ENCODE measurements at places on chromosomes 11 and 22.

- no peak for DNase-seq
Observed at GRCh38 chr11:69588270-69588669, 52.7 kb upstream of the CCND1 start.

DNA sequence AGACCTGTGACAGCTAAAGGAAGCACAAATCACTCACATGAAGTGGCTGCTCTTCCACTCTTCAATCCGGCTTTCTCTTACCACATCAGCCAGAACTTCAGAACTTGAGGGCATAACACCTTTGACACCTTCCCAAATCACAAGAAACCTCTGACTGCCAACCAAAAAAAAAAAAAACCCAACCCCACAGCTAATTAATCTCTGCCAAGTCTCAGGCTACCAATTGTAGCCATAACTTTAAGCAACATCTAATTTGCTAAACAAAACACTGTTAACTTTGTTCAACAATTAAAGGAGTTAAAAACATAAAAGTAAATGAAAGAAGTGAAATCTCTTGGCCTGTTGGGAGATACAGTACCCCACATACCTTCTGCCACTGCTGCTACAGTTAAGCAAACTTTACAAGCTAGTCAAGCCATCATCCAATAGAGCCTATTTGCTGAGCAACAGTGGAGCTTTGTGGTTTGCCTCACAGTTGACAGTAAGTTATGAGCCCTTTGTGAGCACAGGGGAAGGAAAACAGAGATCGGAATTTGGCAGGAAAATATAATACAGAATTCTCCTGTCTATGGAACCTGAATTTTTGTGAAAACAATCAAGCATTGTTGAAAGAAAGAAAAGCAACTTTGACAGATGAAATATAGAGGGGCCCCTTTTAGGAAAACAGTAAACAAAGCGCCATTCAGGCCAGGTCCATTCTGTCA lies at the start of gene SOX6:
TSS of gene SOX6 (minus strand) at position 490 of the 704 bp plus-strand sequence. CDS start 15,298 bp downstream, outside the sequence.
- no peak for DNase-seq

DNA sequence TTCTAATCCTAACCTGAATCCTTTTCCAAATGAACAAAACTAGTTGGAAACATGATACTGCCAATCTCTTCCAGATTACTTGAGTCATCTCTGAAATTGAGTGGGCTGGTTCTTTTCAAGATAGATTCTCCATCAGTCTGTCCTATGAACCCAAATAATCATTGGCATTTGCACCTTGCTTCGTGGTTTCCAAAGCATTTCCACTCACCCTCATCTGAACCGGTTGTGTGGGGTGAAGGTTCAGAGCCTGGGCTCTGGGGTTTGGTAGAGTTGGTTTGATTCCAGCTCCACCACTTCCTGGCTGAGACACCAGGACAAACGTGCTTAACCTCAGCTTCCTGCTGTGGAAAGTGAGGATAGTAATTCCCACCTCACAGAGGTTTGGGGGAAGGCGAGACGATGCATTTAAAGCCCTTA lies 206.4 kb upstream of the E2F8 start:
- DNase-seq = no peak

DNA sequence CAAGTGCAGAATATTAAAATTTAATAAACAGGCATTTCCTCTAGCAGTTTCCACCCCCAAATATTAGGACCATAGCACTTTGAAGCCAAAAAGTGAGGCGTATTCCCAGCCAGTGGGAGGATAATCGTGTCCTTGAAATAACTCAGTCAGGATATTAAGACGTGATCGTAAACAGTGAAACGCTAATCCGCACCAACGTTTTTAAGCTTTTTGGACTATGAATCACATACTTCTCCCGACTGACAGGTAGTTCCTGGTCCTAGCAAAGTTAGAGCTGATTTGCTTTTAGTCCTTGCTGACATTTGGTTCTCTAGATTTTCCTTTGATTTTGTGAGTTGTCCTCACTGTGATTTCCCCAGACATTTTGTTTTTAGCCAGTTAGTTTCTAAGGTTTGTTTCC lies 197.1 kb upstream of the ARHGAP20 start:
- DNase-seq = no peak

- DNase-seq = no peak
Observed at GRCh38 chr11:114614127-114614720, 18.6 kb upstream of the NXPE4 start.

- peak; percentile 24 for DNase-seq
Observed at GRCh38 chr22:38849811-38850210, 6.0 kb upstream of the NPTXR start.

DNA sequence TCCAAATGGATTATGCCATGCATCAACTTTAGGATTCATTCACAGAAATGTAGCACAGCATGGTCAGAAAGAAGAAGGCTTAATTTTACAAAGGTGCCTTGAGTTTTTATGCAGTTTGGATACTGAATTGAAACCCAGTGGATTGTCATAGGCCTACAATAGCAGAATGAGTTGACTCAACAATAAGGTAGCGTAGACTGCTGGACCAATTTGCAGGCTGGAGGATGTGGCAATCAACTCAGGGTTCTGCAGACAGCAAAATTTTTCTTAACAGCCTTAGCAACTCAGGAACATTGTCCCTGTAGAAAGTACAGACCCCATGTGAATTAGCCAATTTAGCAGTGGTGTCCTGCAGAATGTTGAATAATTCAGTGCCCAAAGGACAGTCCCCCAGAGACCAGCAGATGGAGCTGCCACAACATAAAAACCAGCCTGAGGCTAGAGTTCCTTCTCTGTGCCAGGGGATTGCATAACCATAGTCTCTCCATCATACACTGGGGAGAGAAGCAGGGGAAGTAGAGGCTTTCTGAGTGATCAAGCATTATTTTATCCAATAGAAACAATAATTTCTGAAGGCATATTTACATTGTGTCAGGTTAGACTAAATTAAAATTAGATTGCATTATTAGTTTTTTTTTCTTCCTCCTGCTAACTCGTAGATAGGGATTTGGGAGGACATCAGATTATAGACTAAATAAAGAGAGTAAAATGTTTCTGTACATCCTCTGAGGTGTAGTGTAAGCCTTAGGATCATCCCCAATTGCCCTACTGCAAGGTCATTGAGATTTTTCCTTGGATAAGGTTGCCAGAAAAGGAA lies 20.3 kb upstream of the MRPL17 start:
- DNase-seq = peak; percentile 27

DNA sequence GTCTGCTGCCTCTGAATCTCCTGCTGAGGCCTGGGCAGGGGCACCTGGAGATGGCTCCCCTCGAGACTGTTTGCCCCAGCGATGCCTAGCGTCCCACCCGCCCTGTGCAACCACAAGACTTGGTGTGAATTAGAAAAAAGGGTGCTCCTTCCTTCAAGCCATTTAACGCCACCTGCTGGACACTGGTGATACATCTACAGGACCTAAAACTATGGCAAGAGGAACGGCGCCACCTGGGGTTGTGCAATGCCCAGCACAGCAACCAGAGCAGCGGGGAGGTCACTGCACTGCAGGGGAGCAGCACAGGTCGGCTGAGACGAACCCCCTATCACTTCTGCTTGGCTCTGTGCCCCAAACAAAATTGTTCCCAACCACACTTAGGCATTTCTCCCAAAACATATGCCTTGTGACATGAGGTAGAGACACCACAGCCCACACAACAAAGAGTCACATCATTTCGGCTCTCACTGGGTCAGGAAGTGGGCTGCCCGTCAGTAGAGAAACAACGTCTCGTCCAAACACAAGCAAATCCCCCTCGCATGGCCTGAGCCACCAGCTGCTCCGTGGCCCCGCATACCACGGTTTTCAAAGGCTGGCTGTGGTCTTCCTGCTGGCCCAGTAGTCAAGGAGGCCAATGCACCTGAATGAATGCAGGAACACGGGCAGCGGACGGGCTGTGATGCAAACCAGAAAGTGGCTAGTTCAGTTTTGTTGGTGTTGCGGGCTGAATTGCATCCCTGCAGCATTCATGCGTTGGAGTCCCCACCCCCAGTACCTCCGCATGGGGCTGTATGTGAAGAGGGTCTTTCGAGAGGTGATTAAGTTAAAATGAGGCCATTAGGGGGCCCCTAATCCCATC lies 171.9 kb downstream of the SHANK2 start:
- DNase-seq = peak; percentile 29

- no peak for DNase-seq
Observed at GRCh38 chr11:73367482-73368024, 8.6 kb upstream of the RELT start.

DNA sequence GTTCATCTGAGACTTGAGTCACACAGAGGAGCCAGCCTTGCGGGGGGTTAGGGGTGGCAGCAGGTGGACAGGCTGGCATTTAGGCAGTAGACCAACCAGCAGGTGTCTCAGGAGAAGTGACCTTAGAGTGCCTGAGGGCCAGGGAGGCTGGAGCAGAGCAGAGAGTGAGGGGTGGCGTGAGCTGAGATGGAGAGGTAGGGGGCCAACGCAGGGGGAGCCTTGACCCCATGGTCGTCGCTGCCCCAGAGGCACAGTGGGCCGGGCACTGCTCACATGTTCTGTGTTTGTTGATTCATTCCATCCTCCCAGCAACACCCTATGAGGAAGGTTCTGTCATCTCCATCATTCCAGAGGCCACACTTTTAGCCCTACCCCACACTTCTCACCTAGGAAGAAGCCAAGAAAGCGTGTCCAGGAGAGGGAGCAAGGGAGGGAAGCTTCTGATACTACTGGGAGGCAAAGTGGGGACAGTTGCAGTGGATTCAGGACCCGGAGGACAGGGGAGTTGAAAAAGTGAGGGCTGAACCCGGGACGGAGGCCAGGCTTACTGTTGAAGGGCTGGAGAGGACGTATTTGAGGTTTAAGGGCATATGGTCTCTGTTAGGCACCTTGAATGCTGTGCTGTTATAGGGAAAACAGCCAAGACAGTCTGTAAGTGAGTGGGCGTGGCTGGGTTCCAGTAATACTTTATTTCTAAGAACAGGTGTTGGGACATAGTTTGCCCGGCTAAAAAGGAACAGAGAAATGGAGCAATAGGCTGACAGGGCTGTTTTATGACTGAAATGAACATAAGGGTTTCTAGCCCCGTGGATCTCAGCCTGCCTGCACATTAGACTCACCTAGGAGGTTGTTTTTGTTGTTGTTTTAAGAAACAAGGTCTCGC lies 7.3 kb downstream of the SART1 start:
- no peak for DNase-seq

DNA sequence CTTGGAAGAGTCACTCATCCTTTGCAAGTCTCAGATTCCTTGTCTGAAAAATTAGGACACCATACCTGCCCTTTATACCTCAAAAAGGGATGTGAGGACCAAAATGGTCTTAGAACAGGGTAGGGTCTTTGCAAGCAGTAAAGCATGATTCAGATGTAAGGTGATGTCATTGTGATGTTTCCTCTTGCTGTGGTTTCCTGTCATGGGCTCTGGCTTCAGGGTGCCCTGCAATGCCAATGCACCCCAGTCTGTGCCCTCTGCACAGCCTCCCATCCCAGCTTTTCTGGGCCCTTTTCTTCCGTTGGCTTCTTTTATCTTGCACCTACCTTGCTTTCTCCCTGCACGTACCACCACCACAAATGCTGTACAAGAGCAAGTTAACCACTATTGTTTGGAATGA lies 87.8 kb upstream of the NNMT start:
- DNase-seq = no peak

DNA sequence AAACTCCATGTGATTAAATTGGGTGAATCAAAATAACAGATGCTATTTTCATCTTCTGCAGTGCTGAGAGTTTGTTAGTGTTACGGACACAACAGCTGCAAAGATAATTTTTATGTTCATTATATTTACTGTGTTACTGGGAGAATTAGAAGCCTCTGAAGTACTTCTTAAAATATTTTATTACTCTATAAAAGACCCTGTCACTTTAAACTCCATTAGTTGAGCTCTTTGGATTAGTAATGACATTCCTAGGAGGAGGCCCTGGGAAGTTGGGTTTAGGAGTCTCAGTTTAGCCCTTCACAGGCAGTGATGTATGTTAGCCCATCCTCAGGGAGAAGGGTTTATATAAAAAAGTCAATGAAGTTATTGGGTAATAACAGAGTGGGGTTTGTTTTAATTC lies 596.7 kb downstream of the JRKL start:
- no peak for DNase-seq

GRCh38 chr11:73087730-73088129 lies 54.4 kb downstream of the FCHSD2 start:
- no peak for DNase-seq

DNA sequence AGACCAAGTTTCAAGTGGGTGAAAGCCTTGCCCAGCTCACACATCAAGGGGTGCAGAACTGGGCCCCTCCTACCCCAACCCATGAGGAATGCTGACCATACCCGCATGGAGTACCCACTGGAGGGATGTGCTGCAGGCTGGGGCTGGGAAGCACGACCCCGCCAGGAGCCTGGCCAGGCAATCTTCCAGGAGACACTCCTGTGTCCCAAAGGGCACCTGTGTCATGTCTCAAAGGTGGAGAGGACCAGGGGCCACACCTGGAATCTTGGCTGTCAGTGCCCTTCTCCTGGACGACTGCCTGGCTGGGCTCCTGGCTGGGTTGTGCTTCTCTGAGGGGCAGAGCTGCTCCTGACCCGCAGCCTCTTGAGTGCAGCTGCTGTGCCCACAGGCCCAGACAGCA lies 6.7 kb downstream of the ARAP1 start:
- DNase-seq = no peak

- peak; percentile 24 for DNase-seq
Observed at GRCh38 chr11:105034813-105035620, at the start of gene CASP1. Gene CASP1, minus strand, starts transcription at chr11:105035144. Its CDS starts 31 bp downstream, at chr11:105035113.

- DNase-seq = no peak
Observed at GRCh38 chr11:63940786-63941185, 2.0 kb downstream of the NAA40 start.

GRCh38 chr11:75771646-75772410 lies 3.2 kb downstream of the DGAT2 start:
- no peak for DNase-seq

Measured in C1 segment of cervical spinal cord (tissue), 14 donors.